ENCODE measurements at places on chromosomes 11 and 22. TPM values are rescaled to one million over a fixed set of nuclear protein-coding genes. Genes with fewer than 3 reads are reported as not detected.

DNA sequence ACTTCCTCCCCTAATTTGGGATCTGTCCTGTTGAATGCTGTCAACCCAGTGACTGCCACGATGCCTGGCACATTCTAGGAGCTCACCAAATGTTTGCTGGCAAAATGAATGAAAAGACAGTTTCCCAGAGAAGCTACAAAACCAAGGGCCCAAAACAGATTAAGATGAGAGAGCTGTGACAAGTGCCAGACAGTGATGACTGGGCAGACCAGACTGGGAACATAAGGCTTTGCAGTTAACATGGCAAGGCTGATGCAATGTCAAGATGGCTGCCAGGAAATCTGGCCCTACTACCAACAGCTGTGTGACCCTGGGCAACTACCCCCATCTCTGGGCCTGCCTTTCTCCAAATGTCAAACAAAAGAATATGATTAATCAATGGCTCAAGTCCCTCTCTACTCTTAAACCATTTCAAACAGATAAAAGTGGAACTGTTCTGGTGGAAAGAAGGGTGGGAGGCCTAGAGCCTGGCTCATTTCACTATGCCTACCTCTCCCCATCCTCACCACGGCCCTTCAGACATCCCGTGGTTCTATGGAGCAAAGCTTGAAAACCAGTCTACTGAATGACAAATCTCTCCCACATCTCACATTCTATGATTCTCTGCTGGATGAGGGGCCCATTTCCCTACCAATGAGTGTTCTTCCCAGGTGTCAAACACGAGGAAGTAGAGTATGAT lies 12.8 kb downstream of the AP1B1 start:
- no peaks in the 10 kb centered on the region for H3K27me3 ChIP-seq
- no peaks in the 10 kb centered on the region for H3K4me1 ChIP-seq
- no peak overlapping the region for H3K4me3 ChIP-seq
- no peak for DNase-seq
- peaks cover 11% of the 10 kb centered on the region for H3K36me3 ChIP-seq

MUC5B gene
- not detected for total RNA-seq

DNA sequence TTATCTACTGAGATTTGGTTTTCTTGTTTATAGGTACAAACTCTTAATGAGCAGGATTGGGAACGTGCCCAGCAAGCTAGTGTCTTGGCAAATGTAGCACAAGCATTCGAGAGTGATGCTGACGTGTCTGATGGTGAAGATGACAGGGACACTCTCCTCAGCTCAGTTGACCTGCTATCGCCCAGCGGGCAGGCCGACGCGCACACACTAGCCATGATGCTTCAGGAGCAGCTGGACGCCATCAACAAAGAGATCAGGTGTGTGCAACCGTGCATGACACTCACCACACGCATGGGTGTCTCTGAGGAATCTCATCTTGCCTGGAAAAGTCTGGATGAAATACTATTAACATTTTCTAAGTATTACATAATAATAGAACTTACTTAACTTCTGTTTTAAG lies 54.7 kb upstream of the CTTN start:
- H3K36me3 ChIP-seq = peaks cover 61% of the 10 kb centered on the region
- H3K4me1 ChIP-seq = no peaks in the 10 kb centered on the region
- H3K27ac ChIP-seq = no peak overlapping the region
- H3K4me3 ChIP-seq = no peak overlapping the region

- no peak overlapping the region for H3K4me3 ChIP-seq
- no peak overlapping the region for H3K27ac ChIP-seq
- H3K4me1 ChIP-seq = no peaks in the 10 kb centered on the region
- H3K36me3 ChIP-seq = no peaks in the 10 kb centered on the region
- no peaks in the 10 kb centered on the region for H3K27me3 ChIP-seq
- DNase-seq = no peak
Observed at GRCh38 chr11:115178705-115179104, 325.5 kb downstream of the CADM1 start.

DNA sequence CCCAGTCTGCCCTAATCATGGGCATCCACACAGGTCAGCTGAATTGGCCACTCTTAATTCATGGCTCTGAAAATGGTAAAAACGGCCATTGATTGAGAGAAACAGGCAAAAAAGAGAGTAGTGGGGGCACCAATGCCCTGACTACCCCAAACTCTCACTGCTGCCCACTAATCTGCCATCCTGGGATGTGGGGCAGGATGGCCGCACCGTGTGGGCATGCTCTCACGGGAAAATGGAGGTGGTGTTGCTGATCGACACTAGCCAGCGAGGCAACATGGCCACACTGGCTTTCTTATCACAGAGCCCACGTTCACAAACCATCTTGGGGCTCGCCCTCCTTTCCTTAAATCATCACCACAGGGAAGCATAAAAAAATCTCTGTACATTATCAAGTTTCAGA lies 11.2 kb upstream of the TUB start:
- no peaks in the 10 kb centered on the region for H3K27me3 ChIP-seq
- H3K27ac ChIP-seq = no peak overlapping the region
- H3K4me3 ChIP-seq = no peak overlapping the region
- no peak for DNase-seq

DNA sequence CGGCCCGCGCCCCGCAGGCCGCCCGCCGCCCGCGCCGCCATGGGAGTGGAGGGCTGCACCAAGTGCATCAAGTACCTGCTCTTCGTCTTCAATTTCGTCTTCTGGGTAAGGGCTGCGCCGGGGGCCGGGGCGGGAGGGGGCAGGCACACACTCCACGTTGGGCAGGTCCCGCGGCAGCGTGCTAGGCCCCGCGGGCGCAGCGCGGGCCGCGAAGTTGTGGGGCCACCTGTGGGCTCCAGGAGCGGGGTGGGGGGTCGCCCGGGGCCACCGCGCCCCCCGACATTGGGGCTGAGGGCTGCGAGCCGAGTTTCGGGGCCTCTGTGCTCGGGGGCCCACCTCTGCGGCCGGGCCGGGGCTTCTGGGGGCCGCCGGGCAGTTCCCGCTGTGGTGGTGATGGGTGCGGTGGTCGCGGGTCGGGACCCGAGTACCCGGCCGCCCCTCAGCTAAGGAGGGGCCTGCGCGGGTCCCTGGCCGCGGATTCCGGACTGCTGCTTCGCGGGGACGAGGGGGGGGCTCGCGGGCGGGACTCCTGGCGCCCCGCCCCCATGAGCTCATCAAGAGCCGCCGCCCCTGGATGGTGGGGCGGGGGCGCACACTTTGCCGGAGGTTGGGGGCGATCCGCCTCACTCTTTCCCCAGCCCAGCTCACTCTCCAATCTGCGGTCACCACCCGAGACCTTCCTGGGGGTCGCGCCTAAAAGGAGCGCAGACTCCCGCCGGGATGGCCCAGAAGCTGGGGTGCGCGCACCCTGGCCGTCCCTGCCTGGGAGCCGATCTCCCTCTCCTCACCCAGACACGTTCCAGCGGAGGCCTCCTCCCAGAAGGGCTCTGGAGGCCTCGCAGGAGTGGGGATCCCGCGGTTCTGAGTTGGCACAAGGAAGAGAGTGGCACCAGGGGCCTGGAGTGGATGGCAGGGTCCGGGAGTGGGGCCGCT lies 667 bp downstream of the CD81 start:
- peaks cover 56% of the 10 kb centered on the region for H3K4me1 ChIP-seq
- no peak for DNase-seq
- peaks cover 2% of the 10 kb centered on the region for H3K36me3 ChIP-seq
- H3K4me3 ChIP-seq = peak overlapping the region; percentile 95

C11orf91 gene
- not detected for total RNA-seq

DNA sequence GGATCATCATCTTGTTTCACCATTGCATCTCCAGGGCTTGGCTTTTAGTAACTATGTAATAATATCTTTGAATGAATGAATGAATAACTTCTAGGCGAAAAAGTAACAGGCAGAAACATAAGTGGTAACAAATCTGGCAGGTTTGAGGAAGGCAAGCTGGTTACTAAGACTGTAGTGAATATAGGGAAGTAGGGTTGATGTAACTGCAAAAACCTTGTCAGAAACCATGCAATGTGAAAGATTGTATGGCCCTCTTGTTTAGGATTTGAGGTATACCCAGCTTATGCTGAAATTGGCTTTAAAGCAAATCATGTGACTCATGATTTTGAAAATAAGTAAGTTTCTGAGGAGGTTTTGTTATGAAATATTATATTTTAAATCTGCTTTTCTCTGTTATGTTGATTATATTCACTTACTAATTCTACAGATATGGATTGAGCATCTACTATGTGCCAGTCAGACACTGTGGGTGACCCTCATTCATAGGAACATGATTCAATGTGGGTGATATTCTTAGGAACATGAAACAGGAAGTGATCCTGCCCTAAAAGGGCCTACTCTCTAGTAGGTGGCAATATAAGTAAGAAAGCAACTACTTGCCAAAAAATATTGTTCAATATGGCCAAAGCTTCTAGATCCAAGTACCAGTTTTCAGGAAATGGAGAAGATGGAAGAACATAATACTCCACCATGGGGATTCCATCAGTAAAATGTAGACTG lies 115.5 kb upstream of the CCDC90B start:
- no peaks in the 10 kb centered on the region for H3K4me1 ChIP-seq
- H3K36me3 ChIP-seq = no peaks in the 10 kb centered on the region
- no peak overlapping the region for H3K4me3 ChIP-seq
- DNase-seq = no peak

GRCh38 chr11:5369789-5370188 lies 13.8 kb upstream of the OR51M1 start:
- no peaks in the 10 kb centered on the region for H3K36me3 ChIP-seq
- H3K4me1 ChIP-seq = no peaks in the 10 kb centered on the region
- no peak for DNase-seq
- H3K27me3 ChIP-seq = no peaks in the 10 kb centered on the region

DNA sequence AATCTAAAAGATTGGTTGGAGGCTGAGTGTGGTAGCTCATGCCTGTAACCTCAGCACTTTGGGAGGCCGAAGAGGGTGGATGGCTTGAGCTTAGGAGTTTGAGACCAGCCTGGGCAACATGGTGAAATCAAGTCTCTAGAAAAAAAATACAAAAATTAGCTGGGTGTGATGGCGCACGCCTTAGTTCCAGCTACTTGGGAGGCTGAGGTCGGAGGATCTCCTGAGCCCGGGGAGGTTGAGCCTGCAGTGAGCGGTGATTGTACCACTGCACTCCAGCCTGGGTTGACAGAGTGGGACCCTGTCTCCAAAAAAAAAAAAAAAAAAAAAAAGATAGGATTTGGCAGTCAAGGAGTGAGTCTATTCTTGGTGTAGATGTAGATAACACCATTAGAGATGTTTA lies 10.6 kb downstream of the FOLR1 start:
- H3K27ac ChIP-seq = no peak overlapping the region
- no peaks in the 10 kb centered on the region for H3K27me3 ChIP-seq
- no peak for DNase-seq
- H3K4me3 ChIP-seq = no peak overlapping the region

- H3K36me3 ChIP-seq = no peaks in the 10 kb centered on the region
- DNase-seq = peak; percentile 35
- H3K4me3 ChIP-seq = no peak overlapping the region
- peaks cover 7% of the 10 kb centered on the region for H3K4me1 ChIP-seq
Observed at GRCh38 chr22:22060200-22061084, 77.9 kb upstream of the TOP3B start.

MCAT gene
- total RNA-seq = 9.3 TPM

PDE2A gene
- total RNA-seq = 11.9 TPM

P2RY2 gene
- total RNA-seq = 0.27 TPM

BEST1 gene
- 2.0 TPM for total RNA-seq

DEFB131B gene
- total RNA-seq = not detected

ASRGL1 gene
- total RNA-seq = 1.9 TPM

- H3K4me1 ChIP-seq = peaks cover 32% of the 10 kb centered on the region
- peaks cover 2% of the 10 kb centered on the region for H3K36me3 ChIP-seq
- no peak overlapping the region for H3K4me3 ChIP-seq
- DNase-seq = no peak
- H3K27me3 ChIP-seq = no peaks in the 10 kb centered on the region
Observed at GRCh38 chr22:46060292-46061123, 83.5 kb upstream of the WNT7B start.

DNA sequence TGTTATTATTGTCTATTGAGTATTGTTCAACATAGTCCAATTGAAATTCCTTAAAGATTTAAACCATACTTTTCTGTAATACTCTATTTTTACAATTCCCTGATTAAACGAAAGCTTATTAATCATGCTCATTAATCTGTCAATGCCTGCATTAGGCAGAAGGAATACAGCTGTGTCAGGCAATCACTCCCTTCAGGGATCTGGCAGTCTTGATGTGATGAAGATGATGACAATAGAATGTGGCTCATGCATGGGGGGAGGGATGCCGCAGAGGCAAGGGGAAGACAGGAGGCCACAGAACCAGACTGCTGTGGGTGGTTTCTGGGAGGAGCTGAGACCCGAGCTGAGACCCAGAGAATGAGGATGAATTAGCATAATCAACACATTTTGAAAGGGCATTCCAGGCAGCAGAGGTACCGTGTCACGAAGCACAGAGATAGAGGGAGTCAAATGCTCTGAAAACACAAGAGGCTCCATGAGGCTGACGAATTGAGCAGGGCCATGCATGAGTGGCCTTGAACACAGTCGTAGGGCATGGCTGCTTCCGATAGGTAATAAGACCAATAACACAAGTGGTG lies 1075.5 kb downstream of the OPCML start:
- DNase-seq = no peak
- no peaks in the 10 kb centered on the region for H3K4me1 ChIP-seq
- H3K27ac ChIP-seq = no peak overlapping the region
- H3K4me3 ChIP-seq = no peak overlapping the region
- no peaks in the 10 kb centered on the region for H3K27me3 ChIP-seq
- H3K36me3 ChIP-seq = no peaks in the 10 kb centered on the region

- H3K27me3 ChIP-seq = no peaks in the 10 kb centered on the region
- H3K4me1 ChIP-seq = no peaks in the 10 kb centered on the region
- no peaks in the 10 kb centered on the region for H3K36me3 ChIP-seq
Observed at GRCh38 chr22:18013947-18014346, 10.4 kb downstream of the MICAL3 start.

All from natural killer cell (primary cell).